ENCODE measurements at places on chromosomes 13 and 19.

- no peak for DNase-seq
These were observed 717.9 kb downstream of the DIAPH3 start for GRCh38 chr13:59445812-59446211.

- no peak for DNase-seq
These were observed 27.7 kb downstream of the EFNB2 start for GRCh38 chr13:106507560-106508274.

DNA sequence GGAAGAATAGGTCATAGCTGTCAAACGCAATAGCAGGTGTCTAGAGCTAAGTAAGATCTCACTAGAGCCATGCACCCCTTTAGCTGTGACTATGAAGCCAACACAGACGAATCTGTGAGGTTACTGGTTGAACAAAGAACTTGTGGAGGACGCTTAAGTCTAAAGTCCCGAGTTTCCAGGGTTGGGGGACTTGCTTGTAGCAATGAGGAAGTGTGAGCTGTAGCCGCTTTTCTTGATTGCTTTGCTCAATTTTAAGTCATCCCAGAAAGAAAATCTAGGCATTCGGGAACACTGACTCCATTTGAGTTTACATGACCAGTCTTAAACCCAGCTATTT lies 1.6 kb downstream of the GPC5 start:
- no peak for DNase-seq

GRCh38 chr13:92622905-92623304 lies 603.7 kb upstream of the GPC6 start:
- DNase-seq: no peak

All from CD4-positive, alpha-beta memory T cell (primary cell).